ENCODE measurements at places on chromosomes 12 and 14.

- DNase-seq: no peak
Measured at GRCh38 chr12:77488041-77488620, 342.6 kb upstream of the NAV3 start.

DNA sequence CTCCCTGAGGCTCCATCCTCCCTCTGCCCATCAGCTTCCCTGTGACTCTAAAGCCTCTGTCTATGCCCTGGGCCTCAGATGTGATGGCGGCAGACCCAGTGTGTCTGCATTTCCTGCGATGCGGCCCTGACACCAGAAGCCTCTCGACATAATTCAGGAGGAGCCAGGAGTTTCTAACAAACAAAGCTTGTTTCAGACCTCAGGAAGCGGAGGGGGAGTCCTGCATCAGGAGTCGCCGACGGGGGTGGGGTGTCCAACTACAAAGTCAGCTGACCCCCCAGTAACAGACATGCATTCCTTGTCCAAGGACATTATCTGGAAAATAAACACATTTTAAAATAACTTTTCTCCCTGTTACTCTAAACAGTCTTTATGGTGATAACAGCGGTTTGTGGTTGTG lies 167.5 kb downstream of the DPF3 start:
- DNase-seq: no peak

- DNase-seq: no peak
Measured at GRCh38 chr12:2453076-2453760, 341.6 kb upstream of the FKBP4 start.

- peak; percentile 96 for DNase-seq
Measured at GRCh38 chr14:94342334-94342934, 19.3 kb upstream of the SERPINA6 start.

DNA sequence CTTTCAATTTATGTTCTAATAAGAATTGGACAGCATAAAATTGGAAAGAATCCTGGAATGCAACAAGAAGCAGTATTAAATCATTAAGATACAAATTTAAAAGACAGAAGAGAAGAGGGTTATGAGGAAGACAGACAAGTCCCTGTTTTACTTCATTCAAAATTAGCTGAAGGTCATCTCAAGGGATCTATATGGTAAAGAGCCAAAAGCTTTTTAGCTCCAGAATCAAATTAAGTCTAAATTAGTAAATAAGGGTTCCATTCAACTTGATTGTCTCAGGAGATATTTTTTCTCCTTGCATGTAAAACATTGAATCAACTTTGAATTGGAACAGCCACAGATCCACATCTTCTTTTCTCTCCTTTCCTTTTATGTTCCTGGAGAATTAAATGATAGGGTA lies 7.6 kb downstream of the CCDC196 start:
- DNase-seq: no peak

DNA sequence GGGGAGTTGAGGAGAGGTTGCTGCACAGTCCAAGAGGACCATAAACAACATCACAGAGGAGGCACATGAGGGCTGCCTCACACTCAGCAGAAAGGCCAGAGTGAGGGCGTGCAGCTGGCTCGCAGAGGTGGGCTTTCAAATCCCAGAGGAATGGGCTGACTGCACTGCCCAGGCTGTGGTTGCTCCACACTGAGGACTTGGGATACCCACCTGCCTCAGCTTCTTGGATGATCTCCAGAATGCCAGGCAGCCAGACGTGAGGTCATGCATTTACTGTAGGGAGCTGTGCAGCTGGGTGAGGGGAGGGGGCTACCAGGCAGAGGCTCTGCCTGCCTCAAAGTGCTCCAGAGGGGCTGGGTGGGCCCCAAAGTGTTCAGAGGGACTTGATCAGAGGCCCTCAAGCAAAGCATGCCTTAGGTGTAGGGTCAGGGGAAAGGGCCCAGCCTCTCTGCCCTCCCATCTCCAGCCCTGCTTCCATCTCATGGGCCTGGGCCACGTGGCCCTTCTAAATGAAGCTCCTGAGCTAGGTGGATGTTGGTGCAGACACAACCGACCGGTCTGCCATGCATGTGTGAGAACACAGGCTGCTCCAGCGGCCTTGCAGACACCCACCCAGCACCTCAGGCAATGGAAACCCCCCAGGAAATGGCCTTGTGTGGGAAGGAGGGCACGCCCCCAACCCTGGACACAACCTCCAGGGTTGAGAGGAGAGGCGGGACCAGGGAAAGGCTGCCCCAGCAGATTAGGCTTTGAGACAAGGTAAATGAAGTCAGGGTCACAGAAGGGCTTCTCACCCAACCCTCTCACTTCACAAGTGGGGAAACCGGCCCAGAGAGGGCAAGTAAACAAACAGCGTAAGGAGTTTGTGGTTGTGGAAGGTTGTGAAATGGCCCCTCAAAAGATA lies 90.8 kb downstream of the NTF3 start:
- DNase-seq: no peak

DNA sequence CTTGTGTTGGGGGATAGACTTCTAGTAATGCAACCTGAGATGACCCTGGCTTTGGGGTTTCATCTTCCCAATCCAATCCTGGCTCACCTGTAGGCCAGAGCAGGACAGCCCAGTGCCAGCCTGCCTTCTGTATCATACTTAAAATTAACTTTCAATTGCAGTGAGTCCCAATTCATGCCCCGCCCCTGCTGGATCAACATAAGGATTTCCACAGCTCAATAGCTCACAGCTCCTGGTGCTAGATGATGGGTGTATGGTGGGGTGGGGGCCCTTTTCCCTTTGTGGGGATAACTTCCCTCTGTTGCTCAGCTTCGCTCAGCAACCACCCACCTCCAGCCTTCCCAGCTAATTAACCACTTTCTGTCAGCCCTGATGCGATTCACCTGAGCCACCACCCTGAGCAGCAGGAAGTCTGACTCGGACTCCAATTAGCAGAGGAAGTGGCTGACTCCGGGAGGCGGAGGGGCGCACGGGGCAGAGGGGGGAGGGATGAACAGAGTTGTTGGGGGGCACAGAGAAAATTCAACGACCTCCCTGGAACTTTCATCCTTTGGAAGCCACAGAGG lies 24.3 kb upstream of the CHGA start:
- DNase-seq: no peak

DNA sequence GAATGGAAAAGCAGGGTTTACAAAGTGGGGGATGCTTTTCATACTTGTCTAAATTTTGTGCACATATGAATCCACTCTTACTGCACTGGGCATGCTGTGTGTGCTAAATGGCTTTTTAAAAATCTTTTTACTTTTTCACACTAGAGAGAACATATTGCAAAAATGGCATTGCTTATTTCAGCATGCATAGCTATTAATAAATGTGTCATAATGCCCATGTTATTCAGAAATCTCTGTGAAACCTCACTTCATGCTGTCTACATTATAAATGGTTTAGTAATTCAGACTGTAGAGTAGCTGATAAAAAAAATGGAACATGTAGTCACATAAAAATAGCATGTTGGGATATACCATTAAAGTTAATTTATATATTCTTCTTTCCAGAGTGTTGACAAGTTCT lies 593.8 kb downstream of the RPL10L start:
- DNase-seq: no peak

GRCh38 chr14:51395361-51395849 lies 155.4 kb downstream of the TMX1 start:
- DNase-seq: peak; percentile 87

GRCh38 chr14:49487238-49487637 lies 98.9 kb downstream of the RPS29 start:
- no peak for DNase-seq

DNA sequence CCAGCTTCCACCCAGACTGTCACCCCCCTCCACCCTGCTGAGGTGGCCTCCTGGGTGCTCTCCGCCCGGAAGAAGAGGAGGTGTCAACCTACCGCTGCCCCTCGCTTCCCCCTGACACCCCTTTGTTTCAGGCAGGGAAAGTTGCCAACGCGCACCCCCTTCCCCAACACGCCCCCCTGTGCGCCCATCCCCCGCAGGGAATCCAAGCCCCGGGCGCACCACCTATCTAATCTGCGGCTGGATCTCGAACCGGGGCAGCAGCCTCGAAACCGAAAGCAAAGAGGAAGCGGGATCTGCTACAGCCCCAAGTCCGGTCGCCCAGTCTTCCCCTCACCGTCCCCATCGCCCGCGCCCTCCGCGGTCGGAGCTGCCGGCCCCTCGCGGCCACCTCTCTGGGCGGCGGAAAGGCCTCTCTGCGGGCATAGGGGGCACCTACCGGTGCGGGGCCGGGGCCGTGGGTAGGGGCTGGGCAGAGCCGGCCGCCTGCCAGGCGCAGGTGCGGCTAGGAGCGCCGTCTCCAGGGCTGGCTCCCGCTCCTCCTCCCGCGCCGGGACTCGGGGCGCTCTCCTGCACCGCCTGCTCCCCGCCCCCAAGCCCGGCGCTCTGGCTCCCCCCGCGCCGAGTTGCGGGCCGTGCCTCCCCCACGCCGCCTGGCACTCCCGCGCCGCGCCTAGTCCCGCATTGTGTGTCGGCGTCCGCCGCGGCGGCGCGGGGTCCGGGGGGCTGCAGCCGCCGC lies 18.3 kb upstream of the PLEKHH1 start:
- peak; percentile 87 for DNase-seq

- no peak for DNase-seq
Measured at GRCh38 chr12:109656743-109657142, 56.9 kb upstream of the FAM222A start.

Data from lower leg skin (tissue), 4 donors.